ENCODE measurements at places on chromosomes 3 and 15.

- no peak for DNase-seq
These were observed 44.2 kb upstream of the BCL2A1 start for GRCh38 chr15:80015156-80015555.

DNA sequence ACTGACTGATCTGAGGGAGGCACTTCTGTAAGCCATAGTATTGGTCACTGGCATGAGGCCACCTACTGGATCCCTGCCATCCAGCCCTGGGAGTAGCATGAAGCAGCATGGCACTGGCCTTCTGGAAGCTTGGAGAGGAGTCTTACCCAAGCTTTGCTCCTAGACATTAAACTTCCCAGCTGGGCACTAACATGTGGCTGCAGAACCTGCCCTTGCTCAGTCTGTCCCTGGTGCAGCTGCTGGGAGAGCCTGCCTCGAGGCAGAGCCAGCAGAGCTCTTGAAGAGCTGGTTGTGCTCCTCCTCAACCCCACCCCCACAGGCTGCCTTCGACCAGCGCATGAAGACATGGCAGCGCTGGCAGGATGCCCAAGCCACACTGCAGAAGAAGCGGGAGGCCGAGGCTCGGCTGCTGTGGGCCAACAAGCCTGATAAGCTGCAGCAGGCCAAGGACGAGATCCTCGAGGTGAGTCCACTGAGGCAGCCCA lies 17.1 kb upstream of the SNX22 start:
- DNase-seq: no peak

- no peak for DNase-seq
These were observed 26.4 kb upstream of the LRIG1 start for GRCh38 chr3:66527246-66527645.

GRCh38 chr15:79058260-79058850 lies 32.2 kb downstream of the RASGRF1 start:
- no peak for DNase-seq

- DNase-seq: no peak
These were observed 47.1 kb downstream of the SLC12A1 start for GRCh38 chr15:48253172-48253571.

Data from activated CD8-positive, alpha-beta memory T cell treated with anti-CD3 and anti-CD28 coated beads for 4 hours (primary cell).